ENCODE measurements at places on chromosomes 5 and 9.

DNA sequence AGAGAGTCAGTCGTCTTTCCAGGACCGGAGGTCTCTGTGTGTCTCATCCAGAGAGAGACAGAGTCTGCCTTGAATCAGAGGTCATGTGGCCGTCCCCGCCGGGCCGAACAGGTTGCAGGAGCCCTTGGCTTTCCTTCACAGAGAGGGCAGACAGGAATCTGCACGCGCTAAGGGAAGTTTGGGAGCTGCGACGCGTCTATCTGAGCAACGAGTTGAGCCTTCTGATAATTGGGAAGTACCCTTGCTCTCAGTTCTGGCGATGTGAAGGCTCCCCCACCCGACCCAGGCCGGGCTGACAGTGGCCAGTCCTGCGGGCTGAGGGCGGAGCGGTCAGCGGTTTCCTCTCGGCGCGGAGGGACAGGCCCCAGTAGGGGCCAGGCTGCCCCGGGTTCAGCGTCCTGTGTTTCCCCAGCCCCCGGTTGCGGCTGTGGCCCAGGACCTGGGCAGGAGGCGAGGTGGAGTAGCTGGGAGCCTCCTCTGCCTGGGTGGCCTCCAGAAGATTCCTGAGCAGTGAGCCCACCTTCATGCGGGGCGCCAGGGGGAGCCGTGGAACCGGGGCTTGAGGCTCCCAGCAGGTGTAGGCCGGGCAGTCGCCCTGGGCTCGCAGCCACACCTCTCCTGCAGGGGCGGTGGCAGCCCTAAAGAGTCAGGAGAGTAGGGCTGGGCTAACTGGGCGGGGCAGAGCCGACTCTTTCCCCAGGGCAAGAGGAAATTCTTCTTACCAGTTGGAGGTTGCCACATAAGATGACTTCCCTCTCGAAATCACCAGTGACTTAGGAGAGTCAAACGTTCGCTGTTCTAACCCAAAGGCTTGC lies 13.9 kb downstream of the NR2F1 start:
- DNase-seq: no peak

DNA sequence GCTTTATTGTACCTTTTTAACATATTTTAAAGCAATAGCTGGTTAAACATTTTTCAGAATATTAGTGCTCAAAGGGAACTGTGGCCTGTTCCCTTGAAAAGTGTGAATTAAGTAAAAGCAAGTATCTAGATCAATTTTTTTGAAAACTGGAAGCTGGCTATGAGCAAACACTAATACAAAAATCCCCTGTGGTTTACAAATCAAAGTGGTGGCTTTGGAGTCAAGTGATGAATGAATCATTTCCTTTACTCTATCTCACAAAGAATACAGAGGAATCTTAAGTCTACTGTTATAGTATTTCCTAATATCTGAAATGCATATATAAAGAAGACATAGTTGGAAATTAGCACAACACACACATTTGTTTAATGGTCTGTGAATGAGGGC lies 212.4 kb upstream of the C9orf72 start:
- DNase-seq: peak; percentile 41

GRCh38 chr5:150130493-150130922 lies 25.1 kb downstream of the PDGFRB start:
- DNase-seq: no peak

- no peak for DNase-seq
These were observed 10.2 kb downstream of the CMYA5 start for GRCh38 chr5:79699763-79700400.

- no peak for DNase-seq
These were observed 33.2 kb downstream of the SPOCK1 start for GRCh38 chr5:137465930-137466329.

GRCh38 chr9:134317790-134318414 lies 8.4 kb upstream of the RXRA start:
- DNase-seq: peak; percentile 96

GRCh38 chr5:3126639-3127038 lies 375.2 kb upstream of the IRX2 start:
- no peak for DNase-seq

Measured in fibroblast of skin of right biceps (primary cell).